ENCODE measurements at places on chromosomes 5 and 9.

DNA sequence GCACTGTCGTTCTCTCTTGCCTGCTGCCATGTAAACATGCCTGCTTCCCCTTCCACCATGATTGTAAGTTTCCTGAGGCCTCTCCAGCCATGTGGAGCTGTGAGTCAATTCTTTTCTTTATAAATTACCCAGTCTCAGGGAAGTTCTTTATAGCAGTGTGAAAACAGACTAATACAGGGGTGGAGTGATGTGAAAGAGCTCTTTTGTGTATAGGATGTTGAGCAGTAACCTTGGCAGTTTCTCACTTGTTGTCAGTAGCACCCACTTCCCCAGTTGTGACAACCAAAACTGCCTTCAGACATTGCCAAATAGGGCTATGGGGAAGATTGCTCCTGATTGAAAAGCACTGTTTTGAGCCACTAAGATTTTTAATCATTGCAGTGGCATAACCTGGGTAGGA is 552.2 kb upstream of the ZNF462 start:
- DNase-seq, result no peak

DNA sequence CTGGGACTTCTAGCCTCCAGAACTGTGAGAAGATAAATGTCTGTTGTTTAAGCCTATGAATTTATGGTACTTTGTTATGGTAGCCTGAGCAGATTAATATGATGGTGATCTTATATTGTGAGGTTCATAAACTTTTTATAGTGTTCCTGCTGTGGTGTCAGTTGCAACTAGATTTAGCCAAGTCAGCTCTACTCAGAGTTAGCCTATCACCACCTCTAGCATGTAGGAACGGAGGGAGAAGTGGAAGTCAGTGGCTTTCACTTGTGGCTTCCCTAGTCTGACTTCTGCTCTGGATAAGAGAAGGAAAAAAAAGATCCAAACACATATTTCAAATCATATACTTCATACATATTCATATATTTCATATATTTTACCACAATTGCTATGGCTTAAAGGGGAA is 6.6 kb downstream of the POC5 start:
- no peak for DNase-seq

DNA sequence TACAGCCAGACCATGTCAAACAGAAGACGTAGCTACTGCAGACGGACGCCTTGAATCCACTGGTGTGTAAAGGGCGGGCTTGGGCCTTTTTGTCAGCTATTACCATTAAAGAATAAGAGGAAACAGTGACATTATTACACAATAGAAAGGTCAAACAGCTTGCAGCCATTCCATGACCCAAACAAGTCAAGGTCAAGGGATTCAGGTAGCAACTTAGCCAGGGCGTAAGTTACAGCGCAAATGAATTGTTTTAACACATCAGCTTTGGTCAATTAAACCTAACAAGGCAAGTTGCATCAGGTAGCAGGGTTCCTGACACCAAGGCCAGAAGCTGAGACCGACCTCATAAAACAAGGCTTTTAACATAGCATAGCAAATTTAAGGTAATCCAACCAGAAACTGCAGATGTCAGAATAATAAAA is 15.3 kb downstream of the NFIB start:
- no peak for DNase-seq

DNA sequence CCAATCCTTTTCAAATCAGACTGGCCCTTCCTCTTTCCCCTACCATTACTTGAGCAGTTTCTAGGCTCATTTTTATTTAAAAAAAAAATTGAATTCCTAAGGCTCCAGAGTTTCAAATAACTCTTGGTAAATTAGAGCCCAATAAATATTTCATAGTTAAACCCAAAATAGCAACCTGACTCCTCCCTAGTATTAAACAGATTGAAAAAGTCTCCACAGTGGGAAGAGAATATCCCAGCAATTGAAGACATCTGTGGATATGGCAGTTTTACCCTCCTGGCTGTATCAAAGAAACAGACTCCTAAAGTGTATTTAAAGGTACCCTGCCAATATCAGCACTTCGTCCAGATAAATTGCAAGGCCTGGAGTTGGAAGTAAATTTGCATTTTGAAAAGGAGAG is 52.7 kb upstream of the GDNF start:
- no peak for DNase-seq

GRCh38 chr9:93035821-93036351 is 22.6 kb upstream of the SUSD3 start:
- no peak for DNase-seq

DNA sequence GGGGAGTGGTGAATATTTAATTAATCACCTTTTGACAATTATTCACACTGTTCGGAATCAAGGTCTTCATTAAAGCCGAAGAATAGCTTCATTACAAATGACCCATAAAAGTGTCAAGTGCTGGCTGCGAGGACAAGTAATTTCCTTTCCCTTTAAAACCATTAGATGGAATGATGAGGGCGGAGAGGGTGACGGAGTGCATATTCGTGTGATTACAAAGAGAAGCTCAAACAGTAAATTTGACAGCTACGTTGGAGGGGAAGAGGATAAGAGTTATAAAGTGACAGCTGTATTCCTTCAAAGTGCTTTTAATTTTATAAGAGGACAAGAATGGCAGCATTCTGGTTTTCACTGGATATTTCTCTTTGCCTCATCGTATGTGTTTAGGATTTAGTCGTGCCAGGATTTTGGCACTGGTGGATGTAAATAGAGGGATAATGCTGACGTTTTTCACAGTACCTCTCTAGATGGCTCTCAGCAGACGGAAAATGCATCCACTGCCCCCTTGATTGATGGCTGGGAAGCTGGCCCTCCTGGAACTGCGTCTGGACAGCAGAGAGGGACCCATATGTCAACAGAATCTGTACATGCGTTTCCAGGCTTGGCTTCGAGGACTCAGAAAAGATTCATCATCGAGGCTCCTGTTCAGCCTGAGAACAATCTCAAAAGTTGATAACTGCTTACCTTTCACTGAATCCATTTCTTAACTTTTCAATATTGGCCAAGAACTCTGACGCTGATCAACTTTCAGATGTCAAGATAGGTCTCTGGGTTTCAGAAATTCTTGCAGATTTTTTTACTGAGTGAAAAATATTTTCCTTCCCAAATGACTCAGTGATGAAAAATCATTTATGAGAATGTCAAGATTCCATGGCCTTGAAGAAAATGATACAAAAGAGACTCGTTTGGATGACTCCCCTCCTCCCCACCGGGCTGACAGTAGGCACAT is 50.4 kb upstream of the IRX2 start:
- no peak for DNase-seq

GRCh38 chr5:157066080-157066479 is 7.2 kb upstream of the HAVCR1 start:
- no peak for DNase-seq

- DNase-seq, result no peak
These were observed 36.4 kb upstream of the TYRP1 start for GRCh38 chr9:12656803-12657202.

DNA sequence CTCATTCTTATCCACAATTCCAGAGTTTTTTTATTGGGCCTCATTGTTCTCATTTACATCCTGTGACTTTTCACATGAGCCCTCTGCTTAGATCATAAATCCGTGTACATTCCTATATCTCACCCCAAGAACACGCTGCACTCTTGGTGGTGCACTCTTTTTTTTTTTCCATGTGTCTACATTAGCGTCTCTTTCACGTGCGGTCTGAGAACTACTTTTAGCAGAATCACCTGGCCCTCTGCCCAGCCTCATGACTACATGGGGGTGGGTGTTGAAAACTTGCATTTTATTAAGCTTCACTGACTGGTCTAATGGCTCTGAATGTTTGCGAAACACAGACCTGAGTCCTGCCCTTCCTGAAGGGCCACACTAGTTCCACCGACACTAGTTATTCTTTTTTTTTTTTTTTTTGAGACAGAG is 18.6 kb downstream of the C9orf57 start:
- DNase-seq, result no peak

- DNase-seq, result no peak
These were observed 47.5 kb downstream of the UBE2QL1 start for GRCh38 chr5:6496207-6496584.

DNA sequence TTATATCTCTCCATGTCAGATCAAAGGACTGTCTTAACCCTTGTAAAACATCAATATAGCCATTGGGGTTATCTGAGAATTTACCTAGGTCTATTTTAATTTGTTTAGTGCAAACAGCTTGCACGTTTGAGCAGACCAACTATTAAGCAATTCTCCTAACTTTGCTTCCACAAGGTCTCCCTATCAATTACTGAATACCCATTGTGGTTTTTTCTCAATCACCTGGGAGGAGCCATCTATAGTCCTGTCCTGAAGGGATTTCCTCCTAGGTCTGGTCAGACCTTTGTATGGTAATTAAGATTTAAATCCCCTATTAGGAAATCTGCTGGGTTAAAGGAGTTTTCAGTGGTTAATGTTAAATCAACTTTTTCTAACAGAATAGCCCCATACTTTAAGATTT is 48.9 kb upstream of the S1PR3 start:
- DNase-seq, result no peak

GRCh38 chr5:170393235-170393634 is 4.1 kb upstream of the KCNMB1 start:
- DNase-seq, result no peak

GRCh38 chr9:38036359-38037084 is 32.5 kb downstream of the SHB start:
- DNase-seq, result no peak
